ENCODE measurements at places on chromosomes 5 and 9.
A peak's percentile ranks its signal among the peaks of the same experiment; 100 is the strongest.

GRCh38 chr9:121399126-121399882 lies 29.3 kb upstream of the STOM start:
- peak; percentile 23 for DNase-seq

- peak; percentile 34 for DNase-seq
Measured at GRCh38 chr9:127921557-127922120, 4.8 kb upstream of the ST6GALNAC4 start.

- peak; percentile 37 for DNase-seq
Measured at GRCh38 chr5:168424594-168425323, 61.5 kb upstream of the RARS1 start.

- no peak for DNase-seq
Measured at GRCh38 chr5:175257847-175258194, 186.2 kb downstream of the DRD1 start.

DNA sequence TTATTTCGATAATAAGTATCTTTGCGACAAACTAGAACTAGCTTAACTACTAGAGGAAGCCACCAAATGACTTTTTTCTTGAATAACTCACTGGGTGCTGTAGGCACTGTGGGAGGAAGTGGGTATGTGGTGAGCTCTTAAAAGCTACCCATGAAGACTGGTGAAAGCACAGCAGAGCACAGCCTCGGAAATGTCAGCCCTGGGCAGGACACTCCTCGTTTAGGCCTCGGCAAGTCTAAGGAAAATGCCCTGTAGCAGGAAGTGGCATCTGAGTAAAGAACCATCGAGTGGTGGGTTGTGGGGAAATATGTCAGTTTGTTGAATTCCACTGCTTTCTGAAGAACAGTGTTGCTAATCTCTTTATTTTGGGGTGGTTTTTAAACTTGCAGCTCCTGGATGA lies 44.0 kb upstream of the NCS1 start:
- no peak for DNase-seq

DNA sequence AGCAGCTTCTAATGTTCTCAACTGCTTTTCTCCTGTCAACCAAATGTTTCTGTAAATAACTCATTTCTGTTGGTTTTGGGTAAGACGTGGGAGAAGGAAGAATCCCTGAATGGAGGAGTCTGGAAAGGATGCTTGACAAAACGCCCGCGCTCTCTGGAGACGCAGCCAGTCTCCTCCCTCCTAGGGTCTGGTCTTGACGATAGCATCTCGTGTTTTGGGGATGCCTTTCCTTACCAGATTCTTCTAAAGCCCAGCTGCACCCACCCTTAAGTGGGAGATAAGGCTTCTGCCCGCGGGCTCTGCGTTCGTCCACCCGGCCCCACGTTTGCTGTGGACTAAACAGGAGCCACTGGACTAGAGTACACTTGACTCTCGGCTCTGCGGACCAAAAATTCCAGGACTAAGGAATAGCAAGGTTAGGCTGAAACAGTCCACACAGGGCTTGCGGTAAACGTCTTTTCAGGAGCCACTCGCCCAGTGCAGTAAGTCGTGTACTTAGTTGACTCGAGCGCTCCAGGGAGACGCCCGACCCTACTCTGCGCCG lies 491 bp upstream of the CTSL start:
- DNase-seq: peak; percentile 41

- peak; percentile 63 for DNase-seq
Measured at GRCh38 chr5:103013933-103014552, 105.9 kb downstream of the GIN1 start.
